Inflammatory macrophage treated with lipopolysaccharide for 1 hour (primary cell): ENCODE measurements at places on chromosomes 16 and 17.

DNA sequence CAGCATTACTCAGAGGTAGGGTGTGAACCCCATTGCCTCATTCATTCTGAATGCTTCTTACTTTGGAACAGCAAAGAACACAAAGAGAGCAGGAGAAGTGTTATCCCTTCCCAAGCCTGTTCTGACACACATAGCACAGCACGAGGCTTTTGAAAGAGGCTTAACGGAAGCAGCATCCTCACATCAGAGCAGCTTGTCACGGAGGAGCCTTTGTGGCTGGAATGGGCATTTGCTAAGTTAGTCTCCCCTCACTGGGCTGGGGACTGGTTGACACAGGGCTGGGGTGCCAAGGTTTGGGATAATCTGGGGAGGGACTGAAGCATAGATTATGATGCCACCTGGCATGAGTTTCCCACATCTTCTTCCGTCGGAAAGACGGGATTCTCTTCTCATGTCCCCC lies 167.5 kb upstream of the DNAH9 start:
- DNase-seq = no peak

DNA sequence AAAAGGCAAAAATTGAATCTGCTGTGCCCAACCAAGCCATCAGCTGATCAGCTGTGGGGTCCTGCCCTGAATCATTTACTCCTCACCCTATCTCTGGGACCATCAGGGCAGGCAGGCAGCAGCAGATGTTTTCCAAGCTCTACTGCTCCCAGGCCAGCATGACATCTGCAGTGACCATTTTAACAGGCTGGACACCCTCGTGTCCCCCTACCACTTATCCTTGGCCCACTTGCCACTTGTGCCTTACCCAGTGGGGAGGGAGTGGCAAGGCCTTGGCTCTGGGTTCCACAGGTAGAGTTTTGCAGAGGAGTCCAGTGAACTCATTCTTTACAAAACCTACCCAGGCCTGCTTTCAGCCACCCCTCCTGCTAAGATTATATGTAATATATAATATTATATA lies 12.0 kb upstream of the CA4 start:
- no peak for DNase-seq

- peak; percentile 31 for DNase-seq
Observed at GRCh38 chr16:23496821-23497542, 13.3 kb downstream of the GGA2 start.

- DNase-seq = no peak
Observed at GRCh38 chr16:30641378-30641982, 9.3 kb upstream of the PRR14 start.

GRCh38 chr17:82236142-82236971 lies 7.5 kb downstream of the SLC16A3 start:
- no peak for DNase-seq

DNA sequence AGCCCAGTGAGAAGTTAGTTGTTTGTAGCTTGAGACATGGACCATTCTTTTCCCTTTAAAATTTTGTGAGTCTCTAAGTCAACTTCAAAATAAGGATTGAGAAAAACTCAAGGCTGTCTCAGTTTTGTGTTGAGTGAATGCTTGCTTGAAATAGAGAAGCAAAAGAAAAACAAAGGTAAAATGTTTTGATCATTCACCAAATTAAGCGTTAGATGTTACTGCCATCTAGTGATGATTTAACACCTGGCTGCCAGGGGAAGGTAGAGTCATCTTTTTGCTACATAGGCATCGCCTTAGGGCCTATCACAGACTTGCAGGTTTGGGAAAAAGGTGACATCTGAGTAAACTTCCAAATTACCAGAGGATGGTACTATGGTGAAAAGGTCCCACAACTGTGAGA lies 74.4 kb downstream of the PCTP start:
- no peak for DNase-seq

- DNase-seq = no peak
Observed at GRCh38 chr17:41702712-41703111, 9.4 kb upstream of the GAST start.

DNA sequence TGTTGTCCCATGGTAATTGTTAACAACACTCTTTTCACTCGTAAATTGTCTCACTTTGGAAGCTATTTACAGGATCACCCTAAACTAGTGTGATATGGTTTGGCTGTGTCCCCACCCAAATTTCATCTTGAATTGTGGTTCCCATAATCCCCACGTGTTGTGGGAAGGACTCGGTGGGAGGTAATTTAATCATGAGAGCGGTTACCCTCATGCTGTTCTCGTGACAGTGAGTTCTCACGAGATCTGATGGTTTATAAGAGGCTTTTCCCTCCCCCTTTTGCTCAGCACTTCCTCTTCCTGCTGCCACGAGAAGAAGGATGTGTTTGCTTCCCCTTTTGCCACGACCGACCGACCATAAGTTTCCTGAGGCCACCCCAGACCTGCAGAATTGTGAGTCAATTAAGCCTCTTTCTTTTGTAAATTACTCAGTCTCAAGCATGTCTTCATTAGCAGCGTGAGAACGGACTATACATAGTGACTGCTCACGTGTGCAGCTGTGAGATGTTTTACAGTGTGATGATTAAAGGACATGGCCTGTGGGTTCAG lies 34.4 kb downstream of the DNAH3 start:
- peak; percentile 30 for DNase-seq
